ENCODE measurements at places on chromosomes 4 and X.

DNA sequence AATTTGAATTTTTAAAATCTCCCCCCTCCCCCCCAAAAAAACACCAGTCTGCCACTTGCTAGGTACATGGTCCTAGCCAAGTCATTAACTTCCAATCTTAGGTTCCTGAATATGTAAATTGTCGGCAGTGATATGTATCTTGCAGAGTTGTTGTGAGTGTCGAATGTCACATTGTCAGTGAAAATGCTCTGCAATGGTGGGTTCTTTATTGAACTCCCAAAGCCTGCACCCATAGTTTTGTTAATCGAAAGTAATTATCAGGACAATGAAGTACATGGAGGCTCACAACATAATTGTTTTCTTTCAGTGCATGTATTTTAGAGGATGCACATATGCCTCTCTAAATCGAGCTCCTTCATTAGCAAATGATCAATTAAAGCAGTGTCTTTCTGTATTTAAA lies 185.6 kb upstream of the S100G start:
- DNase-seq: no peak

DNA sequence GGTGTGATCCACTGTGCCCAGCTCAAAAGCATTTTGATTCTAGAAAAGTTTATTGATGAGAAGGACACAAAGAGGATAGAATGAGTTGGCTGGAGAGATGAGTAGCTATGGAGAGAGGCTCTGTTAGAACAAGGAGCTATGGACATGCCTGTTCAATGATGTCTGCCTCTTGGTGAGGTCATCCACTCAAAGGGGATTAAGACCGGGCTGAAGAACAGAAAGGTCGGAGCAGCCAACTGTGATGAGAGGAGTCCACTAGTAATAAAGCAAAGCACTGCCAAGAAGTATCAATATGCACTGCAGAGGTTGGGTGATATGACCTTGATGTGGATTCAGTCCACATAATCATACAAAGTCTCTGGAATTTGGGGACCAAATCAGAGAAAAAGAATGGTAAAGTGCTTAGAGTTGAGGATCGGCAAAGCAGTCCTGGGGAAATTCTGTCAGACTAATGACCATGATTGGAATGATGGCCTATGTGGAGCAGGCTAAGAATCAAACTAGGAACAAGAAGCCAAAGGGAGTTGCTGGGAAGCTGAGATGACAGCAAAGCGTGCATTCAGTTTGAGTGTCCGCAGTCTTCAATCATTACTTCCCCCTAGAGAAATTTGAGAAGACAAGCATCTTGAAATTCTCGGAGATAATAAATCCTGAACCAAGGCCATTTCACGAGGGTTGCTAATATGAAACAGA lies 55.7 kb upstream of the MMAA start:
- no peak for DNase-seq

DNA sequence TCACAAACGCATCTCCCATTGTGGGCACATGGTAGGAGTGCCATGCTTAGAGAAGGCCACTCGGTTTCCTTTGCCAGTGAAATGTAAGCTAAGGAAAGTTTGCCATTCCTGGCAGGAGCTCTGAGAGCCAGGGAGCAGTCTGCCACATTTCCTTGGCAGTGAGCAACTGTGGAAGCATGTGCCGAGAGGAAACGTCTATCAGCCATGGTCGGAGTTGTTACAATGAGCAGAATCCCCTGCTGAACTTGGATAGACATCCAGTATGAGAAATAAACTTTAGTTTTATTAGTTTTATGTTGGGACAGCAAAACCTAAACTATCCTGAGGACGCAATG lies 51.1 kb downstream of the ENOPH1 start:
- DNase-seq: no peak

DNA sequence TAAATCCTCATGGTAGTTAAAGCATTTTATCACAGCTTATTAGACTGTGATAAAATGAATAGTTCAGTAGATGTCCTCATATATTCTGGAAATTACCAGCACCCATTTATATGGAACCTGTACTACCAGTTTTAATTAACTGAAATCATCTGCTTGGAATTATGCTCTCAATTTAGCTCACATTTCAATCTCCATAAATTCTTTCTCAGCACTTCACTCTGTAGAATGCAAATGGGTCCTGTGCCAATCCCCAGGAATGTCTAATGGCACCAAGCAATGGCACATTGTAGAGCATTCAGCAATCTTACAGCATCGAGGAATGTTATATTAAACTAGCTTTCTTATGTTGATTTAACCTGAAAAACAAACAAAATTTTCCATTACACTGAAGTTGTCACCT lies 355.1 kb downstream of the PDHA2 start:
- DNase-seq: no peak

GRCh38 chr4:89829470-89830138 lies 7.4 kb downstream of the SNCA start:
- DNase-seq: peak; percentile 69

DNA sequence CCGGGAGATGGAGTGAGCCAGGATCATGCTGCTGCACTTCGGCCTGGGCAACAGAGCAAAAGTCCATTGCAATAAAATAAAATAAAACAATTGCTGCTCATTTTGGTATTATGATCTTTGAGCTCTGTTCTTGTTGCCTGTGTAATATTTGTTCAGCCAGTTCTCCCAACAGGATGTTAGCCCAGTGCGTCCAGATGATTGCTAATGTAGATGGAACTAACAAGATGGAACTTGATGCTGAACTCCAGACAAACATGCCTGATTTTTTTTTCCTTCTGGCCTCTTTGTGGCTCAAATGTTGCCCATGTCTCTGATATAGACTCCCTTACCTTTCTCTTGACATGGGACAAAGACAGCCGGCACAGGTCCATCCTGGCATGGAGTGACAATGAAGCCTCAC lies 15.8 kb downstream of the SSX5 start:
- no peak for DNase-seq

- no peak for DNase-seq
These were observed 311.7 kb upstream of the HTR2C start for GRCh38 chrX:114272096-114272686.

DNA sequence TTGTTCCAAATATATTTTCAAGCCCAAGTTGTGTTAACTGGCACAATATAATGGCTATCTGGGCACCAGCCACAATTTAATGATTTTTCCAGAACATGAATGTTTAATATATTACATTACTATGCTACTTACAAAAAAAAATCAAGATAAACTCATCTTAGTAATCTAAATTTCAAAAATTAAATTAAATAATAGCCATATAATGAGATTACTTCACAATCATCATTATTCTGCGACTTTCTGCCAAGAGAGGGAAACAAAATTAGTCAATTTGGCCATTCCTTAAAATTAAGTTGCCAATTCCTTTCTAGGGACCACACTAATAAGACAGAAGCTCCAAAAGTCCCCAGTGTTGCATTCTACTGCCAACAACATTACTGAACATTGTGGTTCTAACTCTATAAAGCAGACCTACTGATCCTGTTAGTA lies 7.5 kb downstream of the NEK1 start:
- no peak for DNase-seq

GRCh38 chr4:70997036-70997435 lies 3.6 kb downstream of the DCK start:
- no peak for DNase-seq

DNA sequence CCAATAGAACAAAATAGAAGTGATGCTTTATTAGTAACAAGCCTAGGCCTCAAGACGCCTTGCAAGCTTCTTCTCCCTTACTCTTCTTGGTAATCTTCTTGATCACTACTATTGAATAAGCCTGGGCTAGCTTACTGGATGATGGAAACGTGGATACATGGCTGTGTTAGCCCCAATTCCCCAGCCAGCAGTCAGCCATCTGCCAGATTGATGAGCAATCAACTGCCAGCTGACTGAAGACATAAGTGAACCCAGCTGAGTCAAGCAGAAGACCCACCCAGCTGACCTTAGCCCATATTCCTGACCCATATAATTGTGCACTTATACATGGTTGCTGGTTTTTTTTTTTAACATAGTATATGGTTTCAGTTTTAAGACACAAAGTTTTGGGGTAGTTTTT lies 130.4 kb downstream of the DHX15 start:
- no peak for DNase-seq

DNA sequence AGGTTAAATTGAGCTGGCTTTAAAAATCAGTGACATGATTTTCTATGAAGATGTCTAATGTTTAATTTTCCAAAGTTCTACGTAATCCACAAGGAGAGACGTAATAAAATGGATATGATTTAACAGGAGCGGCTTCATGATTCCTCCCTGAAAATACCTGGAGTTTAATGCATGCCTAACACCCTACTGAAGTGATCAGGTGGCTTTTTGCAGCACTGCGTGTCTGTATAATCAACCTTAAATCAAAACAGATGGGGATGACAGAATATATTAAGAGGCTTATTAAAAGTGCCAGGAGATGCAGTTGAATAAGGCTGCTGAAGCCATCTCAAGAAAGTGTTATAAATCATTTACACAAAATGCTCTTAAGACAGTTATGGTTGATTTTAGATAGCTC lies 112.4 kb upstream of the TLR3 start:
- no peak for DNase-seq

- DNase-seq: no peak
These were observed 98.2 kb downstream of the ANK2 start for GRCh38 chr4:113147498-113148111.

DNA sequence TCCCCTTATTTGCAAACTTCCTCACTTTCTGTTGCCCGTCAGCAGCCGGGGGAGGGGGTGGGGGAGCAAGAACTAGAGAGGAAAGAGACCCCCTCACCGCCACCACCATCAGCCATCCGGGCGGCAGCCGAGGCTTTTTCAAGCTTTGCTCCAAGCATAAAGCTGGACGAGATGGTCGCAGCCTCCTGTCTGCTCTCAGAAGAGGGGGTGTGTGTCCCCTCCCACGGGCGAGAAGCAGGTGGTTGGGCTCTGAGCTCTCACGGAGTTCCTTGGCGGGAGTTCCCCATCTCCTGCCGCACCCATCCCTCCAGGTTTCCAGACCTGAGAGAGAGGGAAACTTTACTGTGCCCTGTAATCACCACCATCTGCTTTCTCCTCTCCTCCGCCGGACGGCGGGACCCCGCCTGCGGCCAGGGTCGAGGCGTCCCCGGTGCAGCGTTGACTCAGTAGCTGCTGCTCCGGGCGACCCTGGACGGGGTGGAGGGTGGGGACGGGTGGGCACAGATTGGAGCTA lies 4.7 kb upstream of the ARX start:
- no peak for DNase-seq

GRCh38 chr4:57550198-57550597 lies 440.0 kb upstream of the IGFBP7 start:
- DNase-seq: no peak

- peak; percentile 32 for DNase-seq
These were observed 128.4 kb upstream of the TBC1D9 start for GRCh38 chr4:140884431-140885058.

GRCh38 chr4:121278811-121279368 lies 101.9 kb downstream of the QRFPR start:
- no peak for DNase-seq

- no peak for DNase-seq
These were observed 793 bp downstream of the ARSJ start for GRCh38 chr4:113978561-113979147.

GRCh38 chr4:176675810-176676209 lies 116.9 kb downstream of the VEGFC start:
- DNase-seq: no peak

GRCh38 chr4:184342167-184342856 lies 124.6 kb upstream of the ENPP6 start:
- DNase-seq: no peak

DNA sequence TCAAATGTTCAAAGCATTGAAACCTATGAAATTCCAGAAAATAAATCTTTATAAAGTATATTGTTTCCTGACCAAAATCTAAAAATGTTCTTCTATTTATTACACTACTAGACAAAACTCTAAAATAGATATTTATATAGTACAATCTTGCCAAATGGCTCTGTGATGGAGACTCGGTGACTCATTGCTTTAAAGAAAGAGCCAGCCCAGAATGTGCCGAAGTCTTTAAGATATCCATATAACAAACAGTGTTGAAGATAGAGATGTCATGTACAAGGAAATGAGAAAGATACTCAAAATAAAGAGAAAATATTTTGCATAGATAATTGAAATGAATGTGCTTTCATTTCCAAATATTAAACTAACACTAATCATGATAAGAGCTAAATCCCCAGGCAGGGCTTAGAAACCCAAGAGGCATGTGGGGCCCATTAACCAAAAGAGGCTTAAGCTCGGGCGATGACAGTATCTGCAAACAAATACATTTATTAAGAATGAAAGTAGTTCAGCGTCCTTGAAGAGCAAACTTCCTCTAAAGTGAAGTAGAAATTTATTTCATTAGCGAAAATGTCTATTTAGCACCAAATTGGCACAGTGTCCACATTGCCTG lies 102.1 kb upstream of the FAM9B start:
- DNase-seq: no peak

GRCh38 chrX:112846187-112846586 lies 5.6 kb upstream of the AMOT start:
- no peak for DNase-seq

DNA sequence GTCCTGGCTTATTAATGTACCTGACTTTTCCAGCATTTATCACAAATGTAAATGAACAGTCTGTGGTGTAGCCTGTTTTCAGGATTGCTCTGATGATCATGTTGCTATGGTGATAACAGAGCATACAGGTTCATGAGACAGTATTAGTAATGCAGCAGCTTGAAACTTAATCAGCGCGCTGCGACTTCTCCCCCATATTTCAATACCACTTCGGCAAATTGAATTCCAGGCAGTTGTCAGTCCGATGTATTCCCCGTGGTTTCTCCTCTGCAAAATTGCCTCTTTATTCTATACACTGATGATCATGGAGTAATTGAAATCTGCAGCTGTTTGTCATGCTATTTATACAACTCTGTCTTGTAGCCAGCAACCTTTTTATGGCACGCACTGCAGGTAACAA lies 239.3 kb downstream of the C4orf33 start:
- DNase-seq: no peak

DNA sequence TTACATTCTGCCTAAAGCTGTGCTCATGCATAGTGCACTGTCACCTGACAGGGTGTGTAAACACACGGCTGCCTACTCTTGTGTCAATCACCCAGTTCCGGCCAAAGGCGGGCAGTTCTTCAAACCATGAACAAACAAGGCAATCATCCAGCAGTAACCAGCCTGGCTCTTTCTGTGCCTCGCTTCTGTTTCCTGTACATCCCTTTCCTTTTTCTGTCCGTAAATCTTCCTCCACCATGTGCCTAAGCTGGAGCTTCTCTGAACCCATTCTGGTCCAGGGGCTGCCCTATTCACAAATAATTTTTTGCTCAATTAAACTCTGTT lies 60.8 kb upstream of the CBR4 start:
- no peak for DNase-seq

GRCh38 chr4:83504996-83505395 lies 20.1 kb upstream of the ABRAXAS1 start:
- no peak for DNase-seq

DNA sequence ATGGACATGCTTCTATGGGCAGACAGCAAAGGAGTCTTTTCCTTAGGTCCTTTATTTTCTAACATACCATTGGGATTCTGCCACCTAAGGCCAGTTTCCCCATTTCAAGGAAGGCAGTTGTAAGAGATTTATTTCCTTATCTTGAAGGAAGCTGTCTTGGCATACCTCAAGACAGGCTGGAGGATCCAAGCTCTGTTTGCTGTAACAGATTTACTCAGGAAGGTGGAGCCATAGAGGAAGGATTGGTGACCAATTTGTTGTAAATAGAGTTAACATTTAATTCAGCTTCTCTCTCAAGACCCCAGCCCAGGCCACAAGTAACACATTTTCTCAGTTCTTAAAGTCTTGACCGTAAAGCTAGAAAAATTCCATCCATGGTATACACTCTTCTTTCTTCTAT lies 131.6 kb upstream of the TENM3 start:
- DNase-seq: no peak

- DNase-seq: no peak
These were observed 16.6 kb upstream of the PITX2 start for GRCh38 chr4:110639207-110640090.

Measured in CD4-positive, alpha-beta T cell treated with Interleukin-15 for 1 hour (primary cell).